ENCODE measurements at places on chromosomes 4 and X.

DNA sequence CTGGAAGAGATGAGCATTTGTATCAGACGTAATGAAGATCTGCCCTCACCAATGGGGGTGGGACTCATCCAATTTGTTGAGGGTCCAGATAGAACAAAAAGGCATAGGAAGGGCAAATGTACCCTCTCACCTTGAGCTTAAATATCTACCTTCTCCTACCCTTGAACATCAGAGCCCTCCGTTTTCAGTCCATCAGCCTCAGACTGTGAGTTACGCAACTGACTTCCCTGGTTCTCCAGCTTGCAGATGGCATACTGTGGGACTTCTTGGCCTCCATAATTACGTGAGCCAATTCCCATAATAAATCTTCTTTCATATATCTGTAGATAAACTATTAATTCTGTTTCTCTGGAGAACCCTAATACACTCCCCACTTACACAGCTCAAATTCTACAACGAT is 56.5 kb upstream of the GUCY1A1 start:
- DNase-seq: no peak

GRCh38 chr4:179112441-179113170 is 1670.4 kb upstream of the AGA start:
- DNase-seq: no peak

- no peak for DNase-seq
These were observed 247.1 kb upstream of the PITX2 start for GRCh38 chr4:110869862-110870572.

DNA sequence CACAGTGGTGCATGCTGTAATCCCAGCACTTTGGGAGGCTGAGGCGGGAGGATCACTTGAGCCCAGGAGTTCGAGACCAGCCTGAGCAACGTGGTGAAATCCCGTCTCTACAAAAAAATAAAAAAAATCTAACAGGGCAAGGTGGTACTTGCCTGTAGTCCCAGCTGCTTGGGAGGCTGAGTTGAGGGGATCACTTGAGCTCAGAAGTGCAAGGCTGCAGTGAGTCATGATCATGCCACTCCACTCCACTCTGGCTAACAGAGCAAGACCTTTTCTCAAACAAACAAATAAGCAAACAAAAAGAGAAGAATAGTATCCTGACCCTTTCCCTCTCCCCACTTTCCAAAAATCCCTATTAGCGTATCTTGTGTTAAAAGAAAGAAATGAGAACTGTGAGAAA is 52.7 kb downstream of the NPY1R start:
- DNase-seq: no peak

- DNase-seq: no peak
These were observed 31.9 kb downstream of the HTR2C start for GRCh38 chrX:114615765-114616164.

GRCh38 chr4:78949735-78950134 is 10.5 kb upstream of the PAQR3 start:
- no peak for DNase-seq

DNA sequence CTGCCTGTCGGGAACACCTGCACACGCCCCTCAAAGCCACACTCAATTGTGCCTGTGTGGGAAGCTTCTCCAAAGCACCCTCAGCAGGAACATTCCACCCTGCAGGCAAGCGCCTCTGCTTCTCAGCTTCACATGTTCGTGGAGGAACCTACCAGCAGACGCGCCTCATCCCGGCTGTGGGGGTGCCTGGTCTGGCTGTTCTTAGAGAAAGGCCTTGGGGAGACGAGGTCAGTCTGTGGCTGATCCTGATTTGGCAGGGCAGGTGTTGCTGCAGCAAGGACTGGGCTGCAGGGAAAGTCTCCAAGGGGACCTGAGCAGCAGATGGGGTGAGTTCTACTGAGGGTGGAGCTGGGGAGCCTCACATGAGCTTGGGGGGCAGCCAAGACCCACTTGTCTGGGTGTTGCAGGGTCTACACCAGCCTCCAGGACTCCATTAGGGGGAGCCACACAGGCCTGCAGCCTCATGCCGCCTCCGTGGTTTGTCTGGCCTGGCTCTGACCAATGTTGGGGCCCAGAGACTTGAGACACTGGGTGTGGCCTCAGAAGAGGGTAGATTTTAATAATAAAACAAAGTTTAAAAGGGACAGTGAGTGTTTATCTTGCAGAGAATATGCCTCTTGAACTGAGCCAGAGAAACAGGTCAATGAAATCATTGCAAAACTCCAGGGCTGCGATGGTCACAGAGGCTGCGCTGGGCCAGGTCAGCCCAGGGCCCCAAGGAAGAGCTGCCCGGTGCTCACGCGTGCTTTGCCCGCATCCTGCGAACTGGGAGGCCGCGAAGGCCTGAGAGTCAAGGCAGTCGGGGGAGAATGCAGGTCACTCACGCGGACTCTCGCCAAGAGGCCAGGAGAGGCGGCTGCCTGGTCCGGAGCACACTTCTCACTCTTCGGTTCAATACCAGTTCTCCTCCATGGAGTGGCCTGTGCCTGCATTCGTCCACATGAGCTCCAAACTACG is 21.1 kb downstream of the RNF212 start:
- no peak for DNase-seq

GRCh38 chrX:69556060-69557011 is 52.2 kb downstream of the NALF2 start:
- peak; percentile 34 for DNase-seq

DNA sequence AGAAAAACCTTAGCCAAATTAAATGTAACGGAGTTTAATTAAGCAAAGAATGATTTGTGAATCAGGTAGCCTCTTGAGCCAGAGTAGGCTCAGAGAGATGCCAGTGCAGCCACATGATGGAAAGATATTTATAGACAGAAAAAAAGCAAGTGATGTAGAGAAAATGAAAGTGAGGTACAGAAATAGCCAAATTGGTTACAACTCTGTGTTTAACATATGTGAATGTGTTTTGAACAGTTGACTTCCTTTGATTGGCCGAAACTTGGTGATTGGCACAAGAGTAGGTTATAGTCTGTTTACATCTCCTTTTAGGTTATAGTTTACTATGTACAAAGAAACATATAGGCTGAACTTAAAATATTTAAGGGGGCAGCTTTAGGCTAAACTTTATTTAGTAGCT is 459.9 kb upstream of the BOD1L1 start:
- DNase-seq: no peak

DNA sequence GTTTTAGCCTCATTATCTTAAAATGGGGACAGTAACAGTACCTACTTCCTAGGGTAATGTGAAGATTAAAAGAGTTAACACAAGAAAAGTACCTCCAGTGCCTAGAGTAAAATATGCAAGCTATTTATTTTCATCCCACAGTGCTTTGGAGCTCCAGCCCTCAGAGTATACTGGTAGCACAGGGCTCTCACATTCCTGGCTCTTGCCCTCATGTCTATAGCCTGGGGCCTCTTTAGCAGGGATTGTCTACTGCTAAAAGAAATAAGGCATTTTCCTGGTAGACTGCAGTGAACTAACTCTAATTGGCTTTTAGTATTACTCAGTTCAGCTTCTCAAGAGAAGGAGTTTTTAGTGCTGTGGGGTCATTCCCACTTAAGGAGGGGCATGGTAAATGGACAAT is 60.8 kb downstream of the RRAGB start:
- DNase-seq: no peak

GRCh38 chr4:141647966-141648365 is 11.6 kb downstream of the IL15 start:
- DNase-seq: no peak

DNA sequence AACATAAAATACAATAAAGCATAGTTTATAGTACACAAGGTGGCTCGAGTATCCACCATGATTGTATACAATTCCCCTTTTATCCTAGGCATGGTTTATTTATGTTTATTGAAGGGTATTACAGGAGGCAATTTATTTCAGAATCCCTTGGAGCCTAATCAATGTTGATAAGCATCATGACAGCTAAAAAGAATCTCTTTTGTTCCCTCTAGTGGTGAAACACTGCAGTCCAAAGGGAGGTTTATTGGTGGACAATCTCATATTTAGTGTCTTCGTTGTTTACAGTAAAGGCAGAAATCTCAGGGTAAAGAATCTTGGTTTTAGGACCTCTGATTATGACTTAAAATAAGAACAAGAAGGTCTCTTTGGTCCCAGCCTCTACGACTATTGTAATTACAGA is 1712.5 kb downstream of the C4orf33 start:
- peak; percentile 11 for DNase-seq

DNA sequence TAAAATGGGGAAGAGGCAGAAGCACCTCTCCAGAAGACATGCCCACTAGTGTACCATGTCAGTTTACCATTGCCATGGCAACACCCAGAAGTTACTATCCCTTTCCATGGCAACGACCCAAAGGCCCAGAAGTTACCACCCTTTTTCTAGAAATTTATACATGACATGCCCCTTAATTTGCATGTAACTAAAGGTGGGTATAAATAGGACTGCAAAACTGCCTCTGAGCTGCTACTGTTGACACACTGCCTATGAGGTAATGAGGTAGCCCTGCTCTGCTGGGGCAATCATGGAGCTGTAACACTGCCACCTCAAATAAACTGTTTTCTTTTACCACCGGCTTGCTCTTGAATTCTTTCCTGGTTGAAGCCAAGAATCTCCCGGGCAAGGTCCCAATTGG is 13.9 kb upstream of the BEX4 start:
- DNase-seq: no peak

- peak; percentile 87 for DNase-seq
These were observed 43.7 kb upstream of the TMSB15B start for GRCh38 chrX:103918571-103919269.

DNA sequence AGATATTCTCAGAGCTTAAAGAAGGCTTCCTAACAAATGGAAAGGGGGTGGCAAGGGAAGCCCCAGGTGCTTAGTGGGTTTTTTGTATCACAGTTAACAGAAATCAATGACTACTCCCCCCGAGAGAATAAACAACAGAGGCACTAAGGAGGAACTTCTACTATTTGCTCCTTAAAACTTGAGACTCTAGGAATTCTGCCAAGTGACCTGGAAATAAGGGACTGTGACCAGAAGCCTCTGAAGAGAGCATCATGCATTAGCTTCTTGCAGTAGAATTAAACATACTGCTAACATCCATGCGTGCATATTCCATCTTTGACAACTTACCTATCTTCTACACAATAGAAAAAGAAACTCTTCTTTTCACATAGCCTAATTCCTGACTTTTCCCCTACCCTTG is 86.8 kb downstream of the CAMK2D start:
- peak; percentile 70 for DNase-seq

DNA sequence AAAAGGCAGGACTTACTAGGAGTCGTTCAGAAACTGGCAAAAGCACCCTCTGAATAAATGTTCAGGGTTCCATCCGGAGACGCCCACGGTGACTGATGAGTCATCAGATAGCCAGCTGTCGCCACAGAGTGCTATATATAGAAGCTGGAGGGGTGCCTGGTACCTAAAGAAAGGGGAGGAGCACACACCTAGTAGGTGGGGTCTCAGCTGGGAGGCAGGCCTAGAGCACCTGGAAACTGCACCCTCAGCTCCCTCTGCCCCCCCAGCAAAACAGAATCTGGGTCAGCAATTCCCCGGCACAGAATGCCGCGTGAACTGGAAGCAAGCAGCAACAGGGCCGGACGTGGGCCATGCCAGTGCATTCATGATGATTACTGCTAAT is 242.0 kb downstream of the BCOR start:
- DNase-seq: peak; percentile 38

DNA sequence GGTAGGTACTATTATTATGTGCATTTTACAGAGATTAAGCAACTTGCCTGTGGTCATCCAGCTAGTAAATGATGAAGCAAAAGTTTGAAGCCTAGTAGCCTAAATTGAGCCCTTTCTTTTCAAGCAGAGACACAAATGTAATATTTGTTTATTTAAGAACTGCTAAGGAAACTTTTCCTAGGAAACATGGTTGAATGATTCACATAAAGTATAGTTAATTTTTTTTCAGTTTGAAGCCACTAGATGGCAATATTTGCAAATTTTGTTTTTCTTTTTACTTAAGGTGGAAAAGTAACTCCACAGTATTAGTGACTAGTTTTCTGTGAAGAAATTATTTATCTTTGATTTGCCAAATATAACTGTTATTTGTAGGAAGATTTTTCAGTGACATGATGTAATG is 52.8 kb upstream of the ANKRD17 start:
- peak; percentile 46 for DNase-seq

DNA sequence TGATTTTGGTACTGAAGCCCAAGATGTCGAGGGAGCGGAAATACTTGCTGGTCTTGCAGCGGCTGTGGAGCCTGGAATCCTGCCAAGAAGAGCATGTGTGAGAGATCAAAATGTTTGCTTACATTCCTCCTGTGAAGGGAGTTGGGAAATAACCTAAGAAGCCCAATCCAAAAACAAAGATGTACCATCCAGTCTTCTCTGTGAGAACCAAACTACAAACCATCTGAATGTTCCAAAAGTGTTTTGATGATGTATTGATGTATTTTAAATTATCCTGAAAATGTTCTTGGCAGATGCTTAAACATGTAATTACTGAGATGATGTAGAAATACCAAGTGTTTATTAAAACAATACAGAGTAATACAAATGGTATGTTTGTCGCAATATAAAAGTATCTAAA is 10.1 kb upstream of the ADH1A start:
- peak; percentile 90 for DNase-seq

GRCh38 chr4:1026115-1026514 is 14.7 kb downstream of the FGFRL1 start:
- no peak for DNase-seq

DNA sequence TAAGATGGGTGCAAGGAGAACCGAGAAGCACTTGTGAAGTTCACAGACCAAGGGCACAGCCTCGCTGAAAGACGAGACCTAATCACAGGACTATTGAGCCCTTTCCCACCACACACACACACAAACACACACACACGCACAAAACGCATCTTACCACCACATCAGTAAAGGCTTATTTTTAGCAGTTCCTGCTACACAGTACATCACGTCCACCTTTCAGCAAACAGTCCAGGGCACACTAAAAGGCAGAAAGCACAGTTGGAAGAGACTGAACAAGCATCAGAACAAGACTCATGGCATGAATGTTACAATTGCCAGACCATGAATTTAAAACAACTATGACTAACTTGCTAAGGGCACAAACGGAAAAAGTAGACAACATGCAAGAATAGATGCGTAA is 83.6 kb upstream of the MAPK10 start:
- no peak for DNase-seq

DNA sequence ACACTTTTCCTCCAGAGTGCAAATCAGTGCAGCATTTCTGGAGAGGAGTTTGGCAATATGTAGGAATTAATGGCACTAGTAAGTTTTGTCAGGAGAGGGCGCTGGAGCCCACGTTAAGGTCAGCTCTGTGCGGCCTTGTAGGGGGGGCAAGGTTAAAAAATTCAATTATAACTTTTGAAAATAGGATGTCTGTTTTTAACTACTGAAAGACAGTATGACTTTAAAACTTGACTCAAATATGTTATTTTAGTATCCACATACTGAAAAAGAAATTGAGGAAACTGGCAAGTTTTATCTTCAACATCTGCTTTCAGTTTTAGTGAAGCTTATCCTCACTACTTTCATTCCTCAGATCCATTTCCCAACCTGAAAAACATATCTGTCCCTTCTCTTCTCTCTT is 30.9 kb upstream of the HSD17B13 start:
- DNase-seq: peak; percentile 68

- DNase-seq: no peak
These were observed 560 bp downstream of the CT47C1 start for GRCh38 chrX:119073200-119073905.

GRCh38 chr4:106424426-106424825 is 55.8 kb upstream of the GIMD1 start:
- DNase-seq: no peak
